Hematopoietic multipotent progenitor cell (in vitro differentiated cells): ENCODE measurements at places on chromosomes 2 and 18.

GRCh38 chr18:35122586-35123224, 81.5 kb downstream of the MAPRE2 start:
- peak; percentile 58 for DNase-seq

- no peak for DNase-seq
These were observed 38.0 kb downstream of the EMILIN2 start for GRCh38 chr18:2884706-2885285.

GRCh38 chr2:188916736-188917135, 57.4 kb upstream of the COL3A1 start:
- no peak for DNase-seq

DNA sequence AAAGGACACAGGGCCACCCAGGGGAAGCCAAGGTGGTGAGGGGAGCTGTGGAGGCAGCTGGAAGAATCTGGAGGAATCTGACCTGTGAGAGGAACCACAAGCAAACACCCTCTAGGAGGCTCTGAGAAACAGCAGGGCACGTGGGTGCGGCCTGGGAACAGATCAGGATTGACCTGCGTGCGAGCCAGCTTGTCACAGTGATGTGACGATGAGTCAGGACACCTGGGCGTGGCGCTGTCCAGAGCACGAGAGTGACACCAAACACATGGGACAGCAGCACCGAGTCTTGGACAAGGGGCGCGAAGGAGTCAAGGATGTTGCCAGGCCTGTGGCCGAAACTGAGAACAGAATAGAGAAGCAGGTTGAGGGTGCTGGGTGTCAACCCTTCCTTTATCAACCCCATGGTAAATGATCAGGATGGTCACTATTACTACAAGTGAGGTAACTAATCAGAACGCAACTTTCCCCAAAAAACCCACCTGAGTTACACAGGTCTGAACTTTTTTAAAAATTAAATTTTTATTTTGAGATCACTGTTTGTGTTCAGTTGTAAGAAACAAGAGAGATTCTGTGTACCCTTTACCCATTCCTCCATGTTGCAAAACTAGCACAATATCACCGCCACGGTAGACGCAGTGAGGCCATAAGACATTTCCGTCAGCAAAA, 637 bp upstream of the SFT2D3 start:
- DNase-seq: peak; percentile 7

GRCh38 chr2:240520974-240521350, 36.8 kb downstream of the ANKMY1 start:
- no peak for DNase-seq

DNA sequence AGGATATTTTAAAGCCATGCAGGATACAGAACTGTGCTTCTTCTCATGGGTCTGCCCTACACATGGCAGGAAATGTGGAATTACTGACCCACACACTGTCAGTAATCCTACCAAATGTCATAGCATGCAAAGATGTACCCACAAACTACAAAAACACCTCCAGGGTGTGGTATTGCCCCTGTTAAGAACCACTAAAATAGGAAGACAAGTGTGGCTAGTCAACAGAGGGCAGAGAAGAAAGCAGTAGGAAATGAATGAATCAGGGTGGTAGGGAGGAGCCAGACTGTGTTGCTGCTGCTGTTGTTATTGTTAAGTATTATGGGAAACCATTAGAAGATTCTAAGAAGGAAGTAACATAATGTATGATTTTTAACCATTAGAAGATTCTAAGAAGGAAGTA, 556.7 kb upstream of the ACVR2A start:
- DNase-seq: no peak

DNA sequence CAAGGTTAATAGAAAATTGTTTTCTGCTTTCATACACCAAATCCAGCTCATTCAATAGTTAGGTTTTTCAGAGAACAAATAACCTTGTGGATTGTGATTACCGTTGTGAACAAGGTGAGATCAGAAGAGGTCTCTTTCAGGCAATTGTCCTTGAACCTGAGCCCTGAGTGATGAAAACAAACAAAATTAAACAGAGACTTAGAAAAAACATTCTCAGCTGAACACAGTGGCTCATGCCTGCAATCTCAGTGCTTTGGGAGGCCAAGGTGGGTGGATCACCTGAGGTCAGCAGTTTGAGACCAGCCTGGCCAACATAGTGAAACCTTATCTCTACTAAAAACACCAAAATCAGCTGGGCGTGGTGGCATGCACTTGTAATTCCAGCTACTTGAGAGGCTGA, 68.1 kb downstream of the HNMT start:
- no peak for DNase-seq

GRCh38 chr2:230441227-230441897, 25.4 kb downstream of the SP100 start:
- DNase-seq: peak; percentile 72

DNA sequence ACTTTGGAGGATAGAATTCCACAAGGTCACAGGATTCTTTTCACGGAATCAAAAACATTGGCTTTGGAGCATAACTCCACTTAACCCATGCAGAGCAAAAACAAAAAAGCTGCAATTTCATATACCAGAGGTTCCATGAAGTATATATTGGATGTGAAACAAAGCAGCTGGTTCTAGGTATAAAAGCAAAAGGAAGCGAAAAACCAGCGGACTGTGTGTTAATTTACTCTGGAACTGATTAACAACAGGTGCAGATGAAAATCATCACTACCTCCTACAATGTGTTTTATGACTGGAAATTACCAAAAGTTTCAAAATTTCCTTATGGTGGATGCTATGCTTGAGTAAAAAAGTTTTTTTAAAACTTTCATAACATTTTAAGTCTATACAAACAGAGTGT, 54.4 kb upstream of the LINC00305 start:
- DNase-seq: no peak

DNA sequence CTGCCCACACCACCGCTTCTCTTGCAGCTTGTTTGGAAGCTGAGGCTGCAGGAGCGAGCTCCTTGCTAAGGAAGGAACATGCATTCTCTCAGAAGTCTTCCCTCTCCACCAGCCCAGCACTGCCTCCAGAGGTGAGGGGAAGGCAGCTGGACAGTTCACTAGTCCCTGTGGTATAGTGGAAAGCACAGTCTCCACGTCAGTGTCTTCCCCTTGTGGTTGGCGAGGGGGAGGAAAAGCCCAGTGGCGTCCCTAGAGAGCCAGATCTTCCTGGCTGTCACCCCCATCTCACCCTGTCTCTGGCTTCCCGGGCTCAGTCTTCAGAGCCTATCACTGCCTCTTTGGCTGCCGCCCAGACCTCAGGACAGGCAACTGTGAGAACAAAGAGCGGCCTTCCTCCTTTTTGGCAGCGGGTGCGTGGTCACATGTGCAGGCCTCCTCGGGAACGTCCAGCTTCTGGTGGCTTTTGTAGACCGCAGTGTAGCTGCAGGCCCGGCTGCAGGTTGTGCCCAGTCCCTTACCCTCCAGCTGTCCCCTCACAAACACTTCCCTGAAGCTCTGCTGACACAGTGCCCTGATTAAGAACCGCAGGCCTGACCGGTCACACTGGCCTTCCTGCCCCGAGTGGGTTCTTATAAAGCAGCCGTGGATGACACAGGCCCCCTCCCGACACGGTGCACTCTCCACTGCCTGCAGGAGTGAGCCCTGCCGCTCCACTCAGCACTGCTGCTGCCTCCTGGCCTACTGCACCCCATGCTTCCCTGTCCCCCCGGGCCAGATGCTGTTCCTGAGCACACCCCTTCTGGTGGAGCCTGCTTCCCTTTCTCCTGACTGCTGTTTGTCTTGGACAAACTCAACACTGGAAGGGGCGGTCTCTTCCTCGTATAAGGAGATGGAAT, 90.9 kb downstream of the RNF144A start:
- peak; percentile 83 for DNase-seq

DNA sequence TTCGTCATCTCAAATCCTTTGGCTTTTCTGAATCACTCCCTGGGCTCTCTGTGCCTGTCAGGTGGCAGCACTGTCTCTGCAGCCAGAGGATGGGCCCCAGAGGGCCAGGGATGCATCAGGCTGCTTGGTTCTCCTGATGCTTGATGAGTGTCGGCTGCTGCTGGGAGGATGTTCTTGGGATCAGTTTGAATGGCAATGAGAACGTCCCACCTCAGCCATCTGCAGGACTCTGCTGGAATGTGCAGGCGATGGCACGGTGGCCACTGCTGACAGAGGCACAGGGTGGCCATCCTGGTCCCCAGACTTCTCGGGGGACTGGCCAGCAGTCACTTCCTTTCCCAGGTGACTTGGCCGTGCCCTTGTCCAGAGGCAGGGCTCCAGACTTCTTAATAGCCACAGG, 146.0 kb downstream of the FAM210A start:
- no peak for DNase-seq

- DNase-seq: peak; percentile 31
These were observed 785 bp downstream of the CLASP1 start for GRCh38 chr2:121648206-121649148.

DNA sequence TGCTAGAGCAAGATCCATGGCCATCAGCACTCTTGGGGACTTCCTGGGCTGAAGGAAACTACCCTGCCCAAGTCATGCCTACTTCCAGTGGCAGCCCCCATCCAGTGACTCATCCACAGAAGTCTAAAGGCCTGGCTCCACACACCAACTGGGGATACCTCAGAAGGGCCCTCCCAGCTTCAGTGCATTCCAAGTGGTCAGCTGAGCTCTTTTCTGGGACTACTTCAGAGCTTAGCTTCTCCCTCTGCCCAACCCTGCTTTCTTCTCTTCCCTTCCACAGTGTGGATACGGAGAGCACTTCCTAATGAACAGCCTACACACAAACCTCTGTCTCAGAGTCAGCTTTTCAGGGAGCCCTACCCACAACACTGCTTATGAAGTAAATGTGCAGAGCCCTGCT, 66.5 kb downstream of the CLHC1 start:
- no peak for DNase-seq

- no peak for DNase-seq
These were observed 24.1 kb downstream of the CABLES1 start for GRCh38 chr18:23159344-23159743.

- no peak for DNase-seq
These were observed 1544.4 kb downstream of the LRP1B start for GRCh38 chr2:140586379-140586778.

GRCh38 chr2:239216614-239217273, 184.1 kb downstream of the HDAC4 start:
- DNase-seq: peak; percentile 51

GRCh38 chr2:158293722-158294121, 162.8 kb downstream of the CCDC148 start:
- DNase-seq: no peak

GRCh38 chr2:235048549-235048948, 96.7 kb downstream of the SH3BP4 start:
- DNase-seq: no peak

- no peak for DNase-seq
These were observed 155.3 kb upstream of the ALKAL2 start for GRCh38 chr2:443216-443615.

GRCh38 chr2:105117565-105117964, 79.7 kb downstream of the MRPS9 start:
- DNase-seq: no peak

GRCh38 chr2:241412144-241412543, 56.1 kb downstream of the FARP2 start:
- DNase-seq: no peak

- DNase-seq: no peak
These were observed 10.4 kb downstream of the IDH1 start for GRCh38 chr2:208244422-208244821.

DNA sequence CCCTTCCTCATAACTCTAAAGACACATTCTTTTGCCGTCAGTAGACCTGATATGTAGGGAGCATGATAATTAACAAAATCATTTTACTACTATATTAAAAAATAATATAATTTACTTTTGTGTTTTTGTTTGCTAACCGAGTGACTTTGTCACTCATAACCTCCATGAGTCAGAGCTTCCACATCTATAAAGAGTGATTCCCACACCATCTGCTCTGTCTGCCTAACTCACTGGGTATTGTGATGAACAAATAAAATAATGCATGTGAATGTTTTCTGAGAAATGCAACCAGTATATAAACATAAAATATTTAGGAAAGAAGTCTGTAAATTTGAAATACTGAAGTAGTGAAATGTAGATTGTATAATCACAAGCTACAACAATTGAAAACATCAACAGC, 123.4 kb upstream of the DSEL start:
- DNase-seq: no peak

- peak; percentile 79 for DNase-seq
These were observed at the start of gene DAW1 for GRCh38 chr2:227871375-227871791. TSS of gene DAW1 (plus strand) at chr2:227871631. CDS start at chr2:227871690, 59 bp downstream.

DNA sequence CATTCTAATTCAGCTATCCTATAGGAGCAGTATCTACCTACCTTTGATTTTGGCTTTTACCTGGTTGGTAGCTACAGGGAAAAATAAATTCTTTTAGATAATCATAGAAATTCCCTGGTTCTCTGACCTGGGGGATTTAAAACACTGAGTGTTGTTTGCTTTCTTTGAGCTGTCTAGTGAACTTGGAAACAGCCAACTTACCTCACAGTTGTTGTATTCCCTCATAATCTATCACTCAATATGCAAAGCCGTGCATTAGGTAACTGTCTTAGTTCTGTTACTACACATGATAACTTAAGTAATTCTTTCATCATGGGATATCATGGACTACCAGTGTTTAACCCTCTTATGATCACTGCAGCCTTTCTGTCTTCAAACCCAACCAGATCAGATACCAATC, 127.8 kb downstream of the TTC27 start:
- no peak for DNase-seq

- no peak for DNase-seq
These were observed 30.8 kb upstream of the LRP2 start for GRCh38 chr2:169393068-169393590.

DNA sequence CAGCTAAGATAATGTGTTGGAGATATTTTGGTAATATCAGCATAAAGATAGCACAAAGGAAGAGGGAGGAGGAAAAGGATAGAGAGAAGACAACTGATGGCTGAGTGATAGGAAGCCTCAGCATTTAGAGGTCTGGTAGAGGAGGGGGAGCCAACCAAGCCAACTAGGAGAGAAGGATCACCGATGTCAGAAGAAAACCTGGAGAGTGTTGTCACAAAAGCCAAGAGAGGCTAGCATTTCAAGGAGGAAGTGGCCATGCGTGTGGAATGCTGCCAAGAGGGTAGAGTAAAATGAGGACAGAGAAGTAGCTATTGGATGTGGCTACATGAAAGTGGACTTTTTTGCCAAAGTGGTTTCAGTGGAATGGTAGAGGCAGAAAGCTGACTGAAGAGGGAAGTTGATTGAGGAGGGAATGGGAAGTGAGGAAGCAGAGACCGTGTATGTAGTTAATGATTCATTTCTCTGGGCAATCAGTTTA, 34.3 kb downstream of the LCLAT1 start:
- no peak for DNase-seq

DNA sequence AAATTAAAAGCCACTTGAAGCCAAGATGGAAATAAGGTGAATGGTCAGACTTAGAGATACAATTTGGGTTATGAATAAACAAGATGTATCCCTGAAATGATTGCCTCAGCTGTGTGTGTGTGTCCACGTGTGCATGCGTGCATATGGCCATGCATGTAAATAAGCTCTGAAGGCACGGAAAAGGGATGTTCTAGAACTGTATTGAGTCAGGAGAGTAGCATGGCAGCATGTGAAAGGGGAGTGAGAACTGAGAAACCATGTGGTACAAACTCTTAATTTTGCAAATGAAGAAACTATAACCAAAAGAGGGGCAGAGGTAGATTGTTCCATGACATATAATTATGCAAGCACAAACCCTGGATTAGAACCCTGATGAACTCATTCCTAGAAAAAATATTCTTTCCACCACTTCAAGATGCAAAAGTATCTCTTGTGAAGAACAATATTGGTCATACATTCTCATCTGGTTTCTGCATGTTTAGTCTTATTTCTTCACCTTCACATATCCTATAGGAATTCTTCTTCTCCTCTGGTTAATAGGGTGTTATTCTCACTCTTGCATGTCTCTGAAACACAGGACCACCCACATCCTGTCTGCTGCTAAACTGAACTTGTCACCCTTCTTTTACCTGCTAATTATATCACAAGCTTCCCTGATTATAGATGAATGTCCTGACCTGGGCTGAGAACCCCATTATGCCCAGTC, 455.8 kb downstream of the SETBP1 start:
- no peak for DNase-seq
